ENCODE measurements at places on chromosomes 16 and 17. TPM values are rescaled to one million over a fixed set of nuclear protein-coding genes. Genes with fewer than 3 reads are reported as not detected.
A peak's percentile ranks its signal among the peaks of the same experiment; 100 is the strongest.

GRCh38 chr17:47295037-47295873 is 28.5 kb upstream of the EFCAB13 start:
- peaks cover 13% of the 10 kb centered on the region for H3K4me1 ChIP-seq
- no peak for DNase-seq
- no peak overlapping the region for H3K4me3 ChIP-seq
- no peak overlapping the region for H3K27ac ChIP-seq

DNA sequence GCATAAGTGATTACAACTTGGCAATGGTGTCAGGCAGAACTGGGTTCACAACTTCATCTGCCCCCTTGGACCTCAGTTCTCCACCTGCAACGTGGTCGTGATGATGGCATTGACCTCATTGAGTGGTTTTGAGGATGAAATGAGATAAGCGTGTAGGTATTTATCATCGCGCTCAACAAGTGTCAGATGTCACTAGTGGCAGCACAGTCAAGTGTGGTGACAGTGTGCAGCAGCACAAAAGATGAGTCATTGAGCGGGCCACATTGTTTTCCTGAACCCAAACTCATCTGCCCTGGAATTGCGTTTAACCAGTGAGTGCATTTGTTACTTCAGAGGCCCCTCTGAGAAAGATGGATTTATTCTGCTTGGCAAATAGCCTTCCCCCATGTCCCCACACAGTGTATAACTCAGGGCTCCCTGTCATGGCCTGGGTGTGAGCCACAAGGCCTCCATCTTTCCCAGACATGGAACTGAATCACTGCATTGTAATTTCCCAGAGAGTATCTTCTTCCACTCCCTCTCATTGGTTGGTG is 20.9 kb downstream of the IRX3 start:
- H3K4me3 ChIP-seq: no peak overlapping the region
- H3K36me3 ChIP-seq: 0 out of 2 replicates have a peak, but pooled peaks cover 1% of the 10 kb centered on the region

DNA sequence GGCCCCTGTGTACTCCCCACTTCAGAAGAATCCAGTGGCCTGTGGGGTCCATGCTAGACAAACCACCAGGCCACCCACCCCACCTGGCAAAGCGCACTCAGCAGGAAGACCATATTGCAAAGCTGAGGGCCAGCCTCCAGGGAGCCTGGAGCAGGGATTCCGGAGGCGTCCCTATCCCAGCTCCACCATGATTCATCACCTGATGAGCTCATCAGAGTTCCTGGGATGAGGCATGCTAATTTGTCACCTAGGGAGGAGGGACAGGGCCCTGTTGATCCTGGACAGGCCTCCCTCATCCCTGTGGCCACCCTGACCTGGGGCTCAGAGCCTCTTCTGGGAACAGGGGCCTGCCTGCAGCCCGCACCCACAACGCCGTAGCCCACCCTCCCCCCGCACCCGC is 131.6 kb upstream of the PLCG2 start:
- peaks cover 6% of the 10 kb centered on the region for H3K27me3 ChIP-seq
- H3K4me1 ChIP-seq: peaks cover 56% of the 10 kb centered on the region
- H3K27ac ChIP-seq: peak overlapping the region; percentile 89
- H3K36me3 ChIP-seq: no peaks in the 10 kb centered on the region

The MED9 gene
- total RNA-seq: 8.9 TPM
